Activated CD4-positive, alpha-beta T cell treated with anti-CD3 and anti-CD28 coated beads, Interleukin-2, amount 50 U/mL, for 4 hours (primary cell): ENCODE measurements at places on chromosomes 13 and 19.

GRCh38 chr19:34173193-34173956, 1.1 kb downstream of the LSM14A start:
- no peak for DNase-seq

DNA sequence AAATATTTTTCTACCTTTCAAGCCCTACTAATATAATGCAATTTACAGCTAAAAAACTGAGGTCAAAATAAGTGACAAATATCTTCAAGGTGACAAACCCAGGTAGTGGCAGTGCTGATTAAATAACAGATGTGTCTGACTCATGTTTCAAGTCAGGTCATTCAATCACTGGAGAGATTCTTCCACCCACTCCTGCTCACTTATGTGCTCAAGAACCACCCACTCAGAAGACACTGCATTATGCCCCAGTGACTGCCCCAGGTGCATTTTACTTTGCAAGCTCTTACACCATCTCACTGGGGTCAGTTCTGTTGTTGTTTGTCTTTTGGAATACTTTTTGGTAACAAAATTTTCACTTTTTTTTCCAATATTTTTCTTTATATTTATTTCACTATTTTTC, 2.2 kb downstream of the ZNF100 start:
- no peak for DNase-seq

DNA sequence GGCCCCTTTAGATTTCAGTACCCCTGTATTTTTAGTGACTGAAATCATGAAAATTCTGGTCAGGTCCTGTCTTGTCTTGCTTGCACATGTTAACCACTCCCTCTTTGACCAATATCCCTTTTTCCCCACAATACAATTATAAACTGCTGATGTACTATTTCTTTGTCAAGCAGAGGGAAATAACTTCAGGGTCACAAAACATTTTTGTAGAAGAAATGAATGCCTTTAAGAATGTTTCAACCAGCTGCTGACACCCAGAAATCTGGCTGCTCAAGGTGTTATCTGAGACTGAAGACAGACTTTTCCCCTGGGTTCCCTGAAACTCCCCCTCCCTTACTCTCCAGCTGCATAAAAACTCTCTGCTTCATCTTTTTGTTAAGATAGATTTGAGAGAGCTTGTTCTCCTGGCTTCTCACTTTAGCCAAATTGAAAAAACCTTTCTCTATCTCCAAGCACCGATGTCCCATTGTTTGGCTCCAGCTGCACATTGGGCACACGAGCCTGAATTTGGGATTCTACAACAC, 18.4 kb upstream of the ACOD1 start:
- DNase-seq: no peak

DNA sequence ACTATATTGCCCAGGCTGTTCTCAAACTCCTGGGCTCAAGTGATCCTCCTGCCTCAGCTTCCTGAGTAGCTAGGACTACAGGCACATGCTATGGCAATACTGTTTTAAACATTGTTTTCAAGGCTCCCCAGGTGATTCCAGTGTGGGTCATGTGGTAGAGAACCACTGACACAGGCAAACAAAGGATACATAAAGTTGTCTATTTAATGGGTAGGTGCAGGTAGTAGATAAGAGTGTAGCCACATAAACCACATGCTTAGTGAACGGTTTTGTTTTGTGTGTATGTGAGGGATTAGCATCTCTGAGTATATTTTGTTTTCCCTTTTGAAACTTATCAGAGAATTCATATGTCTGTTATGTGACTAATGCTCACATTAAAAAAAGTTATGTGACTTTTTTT, 36.7 kb downstream of the USPL1 start:
- no peak for DNase-seq

- DNase-seq: no peak
These were observed 6.7 kb upstream of the ONECUT3 start for GRCh38 chr19:1746401-1747284.

DNA sequence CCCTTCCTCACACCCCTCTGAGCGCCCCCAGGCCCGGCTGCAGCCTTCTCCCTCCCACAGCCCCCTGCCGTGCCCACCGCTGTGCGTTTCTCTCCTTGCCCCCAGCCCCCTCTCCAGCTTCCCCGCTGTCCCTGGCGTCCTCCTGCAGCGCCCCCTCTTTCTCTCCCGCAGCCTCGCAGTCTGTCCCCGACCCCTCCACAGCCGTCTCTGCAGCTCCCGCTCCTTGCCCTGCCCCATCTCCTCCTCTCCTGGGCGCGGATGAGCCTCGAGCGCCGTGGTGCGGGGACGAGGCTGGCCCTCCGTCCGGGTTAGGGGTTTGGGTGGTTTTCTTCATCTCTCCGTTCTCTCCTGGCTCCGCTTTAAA, 1.1 kb downstream of the KMT5C start:
- no peak for DNase-seq

- no peak for DNase-seq
These were observed 70.8 kb downstream of the FAM216B start for GRCh38 chr13:42852136-42852535.

- DNase-seq: no peak
These were observed 17.1 kb downstream of the UCHL3 start for GRCh38 chr13:75566658-75567057.

DNA sequence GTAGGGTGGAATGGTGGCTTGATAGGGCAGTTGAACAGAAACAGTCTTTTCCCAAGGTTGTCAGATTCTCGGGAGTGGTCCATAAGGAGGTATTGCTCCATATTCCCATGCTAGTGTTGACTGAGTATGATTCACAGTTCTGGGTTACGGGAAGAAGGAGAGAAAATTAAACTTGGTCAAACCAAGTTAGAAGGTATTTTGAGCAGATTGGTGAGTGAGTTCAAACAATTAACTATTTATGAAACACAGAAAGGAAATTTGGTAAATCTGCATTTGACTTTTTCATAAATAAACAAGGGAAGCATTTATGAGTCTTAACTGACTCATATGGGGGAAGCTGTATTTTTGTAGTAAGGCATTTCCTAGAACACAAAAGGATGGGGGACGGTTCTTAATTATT, 2419.4 kb downstream of the PCDH9 start:
- no peak for DNase-seq

GRCh38 chr19:28915202-28915601, 297.7 kb downstream of the UQCRFS1 start:
- no peak for DNase-seq

- DNase-seq: no peak
These were observed 5.3 kb downstream of the USHBP1 start for GRCh38 chr19:17259118-17259780.

GRCh38 chr19:14048443-14049153, 13.3 kb downstream of the PALM3 start:
- DNase-seq: peak; percentile 77

GRCh38 chr13:24214528-24214927, 54.0 kb downstream of the SPATA13 start:
- DNase-seq: no peak

DNA sequence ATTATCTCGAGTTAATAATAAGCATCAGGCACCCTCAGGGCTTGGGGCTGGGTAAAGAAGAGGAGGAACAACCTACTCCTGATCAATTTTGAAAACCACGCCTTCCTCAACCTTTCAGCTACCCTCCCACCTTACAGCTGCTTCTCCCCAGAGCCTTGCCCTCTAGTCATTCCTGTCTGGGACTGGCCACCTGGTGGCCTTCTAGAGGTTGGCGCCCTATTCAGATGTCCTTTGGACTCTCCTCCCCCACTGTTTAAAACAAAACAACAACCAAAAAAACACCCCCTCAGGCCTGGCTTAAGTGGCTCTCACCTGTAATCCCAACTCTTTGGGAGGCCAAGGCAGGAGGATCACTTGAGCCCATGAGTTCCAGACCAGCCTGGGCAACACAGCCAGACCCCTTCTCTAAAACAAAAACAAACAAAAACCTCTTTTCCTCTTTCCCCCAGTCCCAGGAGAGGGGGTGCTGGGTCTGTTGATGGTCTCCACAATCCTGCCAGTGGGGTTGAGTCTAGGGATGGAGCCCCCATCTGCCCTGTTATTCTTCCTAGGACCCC, 62.3 kb downstream of the CCDC70 start:
- DNase-seq: no peak

DNA sequence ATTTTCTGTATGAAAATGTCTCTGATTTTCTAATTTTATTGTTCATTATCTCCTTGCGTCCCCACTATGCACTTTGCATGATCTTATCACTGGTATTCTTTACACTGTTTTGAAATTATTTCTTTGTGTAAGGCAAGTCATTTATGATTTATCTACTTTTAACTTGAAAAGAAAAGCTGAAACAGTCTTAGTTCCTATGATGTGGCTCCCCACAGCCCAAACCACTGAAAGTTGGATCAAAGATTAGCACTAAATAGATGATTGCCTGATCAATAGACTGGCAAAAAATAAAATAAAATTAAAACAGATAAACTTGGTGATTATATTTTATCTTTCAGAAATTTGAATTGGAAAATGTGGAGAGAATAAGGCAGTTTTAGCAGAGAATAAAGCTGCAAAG, 1101.9 kb downstream of the PCDH9 start:
- DNase-seq: no peak

DNA sequence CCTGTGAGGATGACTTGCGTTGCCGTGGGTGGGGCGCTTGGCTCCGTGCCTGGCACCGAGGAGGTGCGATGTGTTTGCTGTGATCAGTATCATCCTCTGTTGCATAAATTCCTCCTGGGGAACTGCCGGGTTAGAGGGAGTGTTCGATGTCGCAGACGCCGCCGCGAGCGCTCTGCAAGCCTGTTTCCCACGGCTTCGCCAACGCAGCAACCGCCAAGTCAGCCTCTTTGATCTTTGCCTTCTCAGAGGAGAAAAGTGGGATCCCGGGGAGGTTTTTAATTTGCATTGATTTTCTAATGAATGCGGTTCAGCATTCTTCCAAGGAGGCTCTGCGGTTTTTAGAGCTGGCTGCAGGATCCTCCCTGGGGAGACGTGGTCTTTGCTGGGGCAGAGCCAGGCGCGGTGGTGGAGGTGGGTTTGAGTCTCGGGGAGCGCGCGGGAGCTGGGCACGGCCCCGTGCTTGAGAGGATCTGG, 7.6 kb downstream of the GPR32 start:
- no peak for DNase-seq

- DNase-seq: no peak
These were observed 40.7 kb upstream of the VWA8 start for GRCh38 chr13:42001580-42001979.

DNA sequence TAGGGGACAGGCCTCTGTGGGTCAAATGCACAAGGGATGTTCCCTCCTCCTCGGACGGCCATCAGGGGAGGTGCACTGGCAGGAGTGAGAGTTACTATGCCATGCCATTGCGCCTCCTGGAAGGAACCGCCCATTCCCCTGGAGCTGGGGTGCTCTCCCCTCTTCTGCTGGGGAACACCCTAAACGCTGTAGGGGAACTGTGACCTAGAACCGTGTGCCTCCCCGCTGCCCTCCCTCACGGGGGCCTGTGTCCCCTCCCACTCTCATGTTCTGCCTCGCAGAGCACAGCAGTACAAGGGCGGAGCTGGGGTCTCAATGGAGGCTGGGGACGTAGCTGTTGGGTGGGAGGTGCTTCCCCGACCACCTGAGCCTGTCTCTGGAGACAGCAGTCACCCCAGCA, 17.2 kb upstream of the CRTC1 start:
- no peak for DNase-seq

- DNase-seq: no peak
These were observed at the start of gene TNNI3 for GRCh38 chr19:55157064-55157908. Gene TNNI3, minus strand, starts transcription at chr19:55157732. Its CDS starts 143 bp downstream, at chr19:55157589.

DNA sequence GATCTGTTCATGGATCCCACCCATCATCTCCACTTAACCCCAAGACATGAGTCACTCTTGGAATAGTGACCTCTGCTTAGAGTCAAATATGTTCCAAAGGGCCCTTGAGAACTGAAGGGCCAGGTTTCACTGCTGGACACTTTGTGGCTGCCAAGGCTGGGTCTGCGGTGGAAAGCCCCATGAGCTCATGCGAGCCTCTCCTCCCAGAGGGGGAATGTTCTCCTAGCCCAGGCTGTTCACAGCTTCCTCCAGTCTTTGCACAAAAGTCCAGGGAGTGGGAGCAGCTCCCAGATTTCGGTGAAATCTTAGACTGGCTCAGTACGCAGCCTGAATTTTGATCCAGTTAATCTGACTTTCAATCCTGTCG, 732 bp upstream of the DCLK1 start:
- DNase-seq: no peak

- no peak for DNase-seq
These were observed 123.8 kb downstream of the UGGT2 start for GRCh38 chr13:95929430-95929829.

DNA sequence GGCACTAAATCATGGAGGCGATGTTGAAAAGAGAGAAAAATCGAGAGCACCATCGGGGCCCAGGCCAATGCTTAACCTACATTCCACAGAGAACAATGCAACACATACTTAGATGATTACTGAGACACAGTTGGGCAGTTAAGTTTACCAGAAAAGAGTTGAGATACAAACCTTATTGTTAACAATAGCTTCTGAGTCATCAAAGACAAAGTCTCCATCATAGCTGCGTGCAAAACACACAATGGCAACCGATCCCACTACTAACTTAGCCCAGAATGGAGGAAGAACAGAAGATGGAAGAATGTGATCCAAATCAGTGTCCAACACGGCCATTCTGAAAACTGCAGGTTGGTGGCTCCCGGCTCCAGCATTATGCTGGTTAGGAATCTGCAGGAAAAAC, 6.2 kb downstream of the TMTC4 start:
- DNase-seq: no peak

GRCh38 chr13:73367886-73368285, 309.1 kb downstream of the KLF5 start:
- no peak for DNase-seq

- DNase-seq: no peak
These were observed 91.3 kb downstream of the EDNRB start for GRCh38 chr13:77827332-77827731.

DNA sequence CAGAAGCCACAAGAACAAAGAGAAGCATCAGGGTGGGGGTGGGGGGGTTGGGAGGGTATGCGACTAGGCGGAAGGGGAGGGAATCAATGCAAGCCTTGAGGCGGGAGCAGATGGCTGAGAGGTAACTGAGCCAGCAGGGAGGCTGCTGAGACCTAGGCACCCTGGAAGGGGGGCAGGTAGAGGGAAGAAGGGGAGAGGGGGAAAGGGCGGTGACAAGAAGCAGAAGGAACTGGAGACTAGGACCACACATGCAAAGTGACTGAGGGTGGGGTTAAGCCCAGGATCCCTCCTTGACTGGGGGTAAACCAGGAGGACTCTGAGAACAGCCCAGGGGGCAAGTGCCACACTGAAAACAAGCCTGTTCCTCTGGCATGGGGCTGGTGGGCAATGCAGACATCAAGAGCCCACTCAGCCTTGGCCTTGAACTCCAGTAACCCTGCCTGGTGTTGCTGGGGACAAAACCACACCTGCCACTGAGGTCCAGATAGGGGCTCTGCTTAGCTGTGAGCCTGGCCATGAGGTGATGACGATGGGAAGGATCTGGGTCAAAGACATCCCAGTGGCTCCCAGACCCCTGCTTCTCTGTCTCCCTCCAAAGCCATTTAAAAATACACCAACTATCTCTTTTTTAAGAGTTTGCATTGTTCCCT, 20.3 kb downstream of the OPA3 start:
- DNase-seq: no peak
